Stimulated activated CD4-positive, alpha-beta T cell treated with anti-CD3 and anti-CD28 coated beads, Interleukin-4, amount 100 ng/mL, for 48 hours (primary cell): ENCODE measurements at places on chromosomes 2 and 18.

DNA sequence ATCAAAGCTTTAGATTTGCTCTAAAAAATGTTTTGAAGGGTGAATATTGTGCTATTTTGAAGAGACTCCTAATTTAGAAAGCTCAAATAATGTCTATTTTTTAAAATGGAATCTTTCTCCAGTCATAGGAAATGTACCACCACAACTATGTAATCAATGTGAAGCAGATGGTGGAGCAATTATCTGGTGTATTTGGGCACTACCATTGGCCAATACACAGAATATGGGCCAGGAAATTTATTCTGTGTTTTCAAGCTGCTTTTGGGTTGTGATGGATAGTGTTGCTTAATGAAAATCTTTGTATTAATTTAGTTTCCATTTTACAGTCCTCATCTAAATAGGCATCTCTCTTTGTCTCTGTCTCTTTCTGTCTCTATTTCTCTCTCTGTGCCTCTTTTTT is 17.1 kb upstream of the VWC2L start:
- no peak for DNase-seq

- no peak for DNase-seq
These were observed 558 bp downstream of the FBXO41 start for GRCh38 chr2:73283545-73284295.

- no peak for DNase-seq
These were observed 34.8 kb upstream of the ITM2C start for GRCh38 chr2:230829959-230830358.

GRCh38 chr2:65300134-65300760 is 72.6 kb downstream of the ACTR2 start:
- DNase-seq: no peak

- no peak for DNase-seq
These were observed 776.3 kb upstream of the POU3F3 start for GRCh38 chr2:104077573-104077972.

- no peak for DNase-seq
These were observed 4.1 kb upstream of the VRK2 start for GRCh38 chr2:58042486-58042970.

DNA sequence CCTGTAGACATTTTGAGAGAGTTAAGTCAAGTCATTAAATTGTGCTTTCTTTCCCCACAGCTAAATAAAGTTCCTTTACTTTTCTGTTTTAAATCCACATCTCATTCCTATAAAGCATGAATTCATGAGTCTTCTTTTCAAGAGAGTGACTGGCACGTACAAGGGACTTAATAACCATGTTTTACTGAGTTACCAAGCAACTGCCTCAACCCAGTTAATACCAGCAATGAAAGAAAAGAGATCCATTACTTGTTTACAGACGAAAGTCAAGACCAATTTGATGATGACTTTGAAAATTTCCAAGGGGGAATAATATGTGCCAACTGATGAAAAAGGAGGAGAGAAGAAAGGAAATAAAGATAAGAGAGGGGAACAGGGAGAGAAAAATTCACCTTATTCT is 1082.5 kb upstream of the GYPC start:
- DNase-seq: no peak

DNA sequence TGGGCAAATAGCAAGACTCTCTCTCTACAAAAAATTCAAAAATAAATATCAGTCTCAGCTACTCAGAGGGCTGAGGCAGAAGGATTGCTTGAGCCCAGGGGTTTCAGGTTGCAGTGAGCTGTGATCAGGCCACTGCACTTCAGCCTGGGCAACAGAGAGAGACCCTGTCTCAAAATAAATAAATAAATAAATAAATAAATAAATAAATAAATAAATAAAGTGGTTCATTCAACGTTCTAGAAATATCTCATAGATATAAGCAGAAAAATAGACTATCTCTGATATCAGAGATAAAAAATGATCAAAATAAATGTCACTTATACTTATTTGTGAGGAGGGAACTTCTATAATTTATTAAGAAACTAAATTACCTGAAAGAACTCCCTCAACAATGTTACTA is 480.9 kb downstream of the FBXO15 start:
- DNase-seq: no peak

DNA sequence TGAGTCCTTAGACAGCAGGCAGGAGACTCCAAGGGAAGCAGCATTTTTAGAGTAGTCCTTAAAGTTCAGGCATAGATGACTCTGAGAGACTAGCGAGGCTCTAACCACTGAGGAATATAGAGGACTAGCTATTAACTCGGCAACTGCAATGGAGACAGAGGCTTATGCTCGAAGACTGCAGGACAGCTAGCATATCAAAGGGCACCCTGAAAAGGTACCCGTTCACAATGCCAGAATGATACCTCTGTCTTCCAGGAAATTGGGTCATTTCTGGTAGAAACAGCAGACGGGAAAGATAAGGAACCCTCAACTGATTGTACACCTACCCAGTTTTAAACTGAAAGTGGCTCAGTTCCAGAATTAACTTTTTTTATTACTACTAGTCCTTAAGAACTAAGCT is 1204.0 kb upstream of the ZEB2 start:
- no peak for DNase-seq

DNA sequence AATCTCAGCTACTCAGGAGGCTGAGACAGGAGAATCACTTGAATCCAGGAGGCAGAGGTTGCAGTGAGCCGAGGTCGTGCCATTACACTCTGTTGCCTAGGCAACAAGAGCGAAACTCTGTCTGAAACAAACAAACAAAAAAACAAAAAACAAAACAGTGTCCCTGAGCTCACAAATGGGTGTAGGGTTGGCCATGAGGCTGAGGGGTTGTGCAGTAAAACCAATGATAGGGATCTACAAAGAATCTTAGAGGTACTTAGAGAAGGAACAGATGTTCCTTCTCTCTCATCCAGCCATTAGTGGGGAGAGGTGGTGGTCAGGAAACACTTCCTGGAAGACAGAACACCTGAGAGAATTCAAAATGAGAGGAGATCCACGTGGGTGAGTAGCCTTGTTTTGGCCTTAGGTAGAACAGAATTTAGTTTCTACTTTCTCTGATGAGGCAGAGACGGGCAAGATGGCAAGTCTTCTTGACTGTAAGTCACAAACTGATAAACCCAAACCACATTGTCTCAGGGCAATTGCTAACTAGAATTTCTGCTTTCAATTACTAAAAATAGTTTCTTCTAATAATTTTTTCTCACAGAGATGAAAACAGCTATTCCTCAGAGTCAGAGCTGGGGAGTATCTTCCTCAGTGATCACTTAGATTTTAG is 61.5 kb upstream of the PPM1B start:
- DNase-seq: no peak

DNA sequence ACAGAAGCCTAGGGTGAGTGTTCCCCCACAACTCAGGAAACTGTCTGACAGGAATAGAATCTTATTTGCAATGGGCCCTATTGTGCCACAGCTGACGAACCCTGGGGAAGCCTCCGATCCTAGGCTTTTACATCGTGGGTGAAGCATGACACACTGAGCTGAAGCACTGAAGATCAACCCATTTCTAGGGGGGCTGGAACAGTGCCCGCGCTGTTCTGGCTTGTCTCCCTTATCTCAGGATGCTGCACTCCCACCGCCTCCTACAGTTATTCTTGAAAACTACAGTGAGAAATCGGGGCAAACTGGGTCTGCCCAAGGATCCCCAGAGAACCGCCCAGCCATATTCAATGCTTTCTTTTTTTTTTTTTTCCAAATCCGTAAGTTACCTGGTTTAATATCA is 41.1 kb downstream of the NETO1 start:
- DNase-seq: no peak

- DNase-seq: no peak
These were observed 970.6 kb upstream of the ACVR2A start for GRCh38 chr2:146874260-146874658.

DNA sequence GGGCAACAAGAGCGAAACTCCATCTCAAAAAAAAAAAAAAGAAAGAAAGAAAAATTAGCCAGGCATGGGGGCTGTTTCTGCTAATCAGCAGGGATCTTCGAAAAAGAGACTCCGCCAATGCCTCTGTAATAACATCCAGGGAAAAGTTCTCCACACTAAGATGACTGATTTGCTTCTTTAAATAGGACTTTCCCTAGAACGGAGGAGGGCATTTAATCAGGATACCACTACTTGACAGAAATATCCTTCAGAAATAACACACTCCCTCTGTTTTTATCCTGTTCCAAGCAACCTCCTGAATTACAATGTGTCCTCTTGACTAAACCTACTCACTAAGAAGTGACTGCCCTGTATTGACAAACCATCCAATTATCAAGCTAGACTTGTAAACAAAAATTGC is 21.7 kb downstream of the REV1 start:
- no peak for DNase-seq

DNA sequence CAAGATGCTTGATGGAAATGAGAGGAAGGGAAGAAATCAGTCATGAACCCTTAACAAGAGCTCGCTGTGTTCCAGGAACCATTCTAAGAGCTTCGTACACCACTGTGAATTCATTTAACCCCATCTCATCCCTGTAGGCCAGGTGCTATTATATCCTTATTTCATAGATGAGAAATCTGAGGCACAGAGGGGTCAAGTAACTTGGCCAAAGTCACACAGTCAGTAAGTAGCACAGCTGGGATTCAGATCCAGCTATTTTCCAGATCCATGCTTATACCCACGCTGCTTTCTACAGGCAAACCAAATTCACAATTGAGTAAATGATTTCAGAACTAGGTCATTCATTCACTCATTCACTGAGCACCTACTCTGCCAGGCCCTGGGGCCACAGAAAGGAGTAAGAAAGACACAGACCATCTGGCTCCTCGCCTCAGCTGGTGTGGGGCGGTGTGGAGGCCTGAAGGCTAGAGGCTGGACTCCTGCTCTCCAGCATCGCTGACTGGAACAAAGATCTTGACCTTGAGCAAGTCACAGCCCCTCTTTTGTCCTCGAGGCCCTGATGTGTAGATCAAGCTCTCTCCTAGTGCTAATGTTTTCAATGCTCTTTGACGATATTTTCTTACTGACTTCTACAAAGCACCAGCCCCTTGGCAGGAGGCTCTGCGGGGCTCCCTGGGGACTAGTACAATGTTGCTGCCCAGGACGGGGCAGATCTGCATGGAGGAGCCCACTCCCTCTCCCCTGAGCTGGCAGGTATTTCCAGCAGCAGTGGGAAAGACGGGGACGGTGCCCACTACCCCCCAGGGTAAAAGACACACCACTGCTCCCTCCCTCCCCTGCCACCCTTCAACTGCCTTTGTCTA is 26.5 kb downstream of the STEAP3 start:
- no peak for DNase-seq

- peak; percentile 68 for DNase-seq
These were observed 1.5 kb upstream of the IRS1 start for GRCh38 chr2:226800941-226801784.

- no peak for DNase-seq
These were observed 12.2 kb downstream of the TWSG1 start for GRCh38 chr18:9346775-9347174.

- no peak for DNase-seq
These were observed 14.8 kb downstream of the MBD2 start for GRCh38 chr18:54209471-54210180.

DNA sequence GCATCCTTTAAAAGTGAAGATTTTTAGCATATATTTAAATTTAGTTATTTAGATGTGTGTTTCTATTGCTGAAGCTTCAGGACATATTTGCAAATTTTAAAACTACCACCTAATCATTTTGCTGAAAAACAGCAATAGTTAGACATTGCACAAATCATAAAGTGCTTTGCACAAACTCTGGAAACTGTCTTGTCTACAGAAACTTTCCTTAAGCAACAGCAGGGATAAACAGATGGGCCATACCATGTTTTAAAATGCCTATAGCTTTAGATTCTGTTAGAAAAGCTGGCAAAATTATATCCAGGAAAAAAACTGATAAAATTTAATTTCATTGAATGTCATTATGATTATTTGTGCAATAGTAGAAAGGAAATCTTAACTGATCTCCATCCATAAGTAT is 1313.9 kb upstream of the ACVR2A start:
- no peak for DNase-seq

DNA sequence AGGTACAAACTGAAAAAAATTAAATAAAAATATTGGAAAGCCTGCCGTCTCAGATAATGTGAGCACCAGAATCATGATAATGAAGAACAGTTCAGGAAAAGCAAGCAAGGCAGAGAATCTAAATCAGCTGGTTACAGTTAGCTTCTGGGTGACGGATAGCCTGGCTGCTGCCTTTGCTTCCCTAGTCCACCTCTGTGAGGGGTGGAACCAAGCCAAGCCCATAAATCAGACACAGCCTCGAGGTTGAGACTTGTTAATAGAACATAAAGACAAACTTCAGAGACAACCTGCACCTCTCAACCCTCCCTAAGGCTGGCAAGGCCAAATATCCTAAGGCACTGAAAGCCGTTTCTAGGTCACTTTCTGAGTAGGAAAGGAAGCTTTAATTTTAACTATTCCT is 334.7 kb upstream of the SLC39A10 start:
- no peak for DNase-seq

DNA sequence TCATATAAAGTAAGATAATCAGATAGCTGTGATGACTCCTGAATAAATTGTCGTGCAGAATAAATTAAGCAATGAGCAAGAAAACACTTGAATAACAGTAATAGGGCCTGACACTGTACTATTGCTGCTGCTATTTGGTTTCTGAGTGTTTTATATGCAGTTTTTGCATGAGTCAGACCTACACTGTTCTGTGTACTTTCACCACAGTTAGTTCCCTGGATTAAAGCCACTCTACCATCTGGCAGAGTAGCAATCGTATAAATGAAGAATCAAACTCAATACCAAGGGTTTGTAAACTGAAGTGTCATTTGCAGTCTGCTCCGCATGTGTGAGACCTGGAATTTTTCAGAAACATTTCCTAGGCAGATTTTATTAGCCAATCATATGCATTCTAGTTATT is 398.6 kb upstream of the CDH7 start:
- DNase-seq: no peak

GRCh38 chr2:143422681-143423080 is 293.5 kb downstream of the ARHGAP15 start:
- DNase-seq: no peak

GRCh38 chr2:239189711-239190131 is 211.1 kb downstream of the HDAC4 start:
- no peak for DNase-seq

DNA sequence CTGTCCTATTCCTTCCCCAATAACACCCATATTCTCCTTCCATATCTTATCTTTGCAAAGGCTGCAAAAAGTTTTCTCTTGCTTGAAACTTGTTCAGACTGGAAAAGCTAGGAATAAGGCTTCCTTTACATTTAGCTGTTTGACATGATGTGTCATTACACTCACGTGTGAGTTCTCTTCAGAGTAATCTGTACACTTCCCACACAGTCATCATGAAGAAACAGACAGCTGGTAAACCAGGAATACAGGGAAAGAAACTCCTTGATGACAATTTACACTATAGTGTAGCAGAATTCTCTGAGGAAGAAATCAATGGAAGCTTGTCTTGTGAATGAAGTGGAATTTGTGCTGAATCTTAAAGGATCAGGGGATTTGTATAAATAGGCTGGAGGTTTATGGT is 628.6 kb upstream of the CDH2 start:
- DNase-seq: no peak

GRCh38 chr18:71471963-71472725 is 1072.0 kb downstream of the CBLN2 start:
- DNase-seq: no peak
